ENCODE measurements at places on chromosomes 6 and 20.

DNA sequence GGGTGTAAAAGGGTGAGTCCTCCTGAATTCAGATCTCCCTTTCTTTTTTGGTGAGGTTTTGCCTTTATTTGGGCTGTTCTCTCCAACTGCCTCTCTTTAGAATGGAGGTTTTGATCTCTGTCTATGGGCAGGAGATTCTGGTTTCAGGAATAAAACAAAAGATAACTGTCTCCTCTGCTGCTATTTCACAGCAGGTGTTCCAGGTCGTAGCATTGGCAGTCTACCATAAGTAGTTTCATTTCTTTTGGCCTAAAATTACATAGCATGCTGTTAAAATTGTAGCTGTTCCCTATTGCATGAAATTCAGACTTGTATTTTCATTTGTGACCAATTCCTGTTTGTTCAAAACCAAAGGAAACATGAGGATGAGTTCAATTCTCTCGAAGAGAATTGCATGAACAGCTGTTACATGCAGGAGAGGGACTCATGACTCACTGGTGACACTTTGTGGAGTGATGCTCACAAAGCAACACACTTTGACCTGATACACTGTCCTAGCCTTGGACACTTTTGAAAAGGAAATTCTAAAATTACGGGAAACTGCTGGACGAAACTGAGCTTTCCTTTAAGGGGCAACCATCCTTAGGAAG, 76.8 kb upstream of the SIRPG start:
- peak; percentile 44 for DNase-seq

GRCh38 chr6:29629571-29629970, 3.4 kb downstream of the GABBR1 start:
- DNase-seq = no peak

DNA sequence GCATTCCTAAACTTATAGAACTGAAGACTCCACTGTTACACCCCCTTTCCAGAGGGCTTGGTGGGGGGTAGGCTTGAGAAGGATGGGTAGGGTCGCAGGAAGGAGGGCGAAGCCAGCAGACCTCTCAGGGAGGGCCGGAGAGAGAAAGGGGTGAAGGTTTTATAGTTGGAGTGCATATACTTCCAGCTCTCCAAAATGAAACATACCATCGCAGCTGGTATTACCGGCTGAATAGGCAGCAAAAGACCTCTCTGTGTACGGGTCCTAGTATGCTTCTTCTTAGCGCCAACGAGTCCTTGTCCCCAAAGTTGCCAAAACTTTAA, 1.0 kb upstream of the VGLL2 start:
- DNase-seq = no peak

GRCh38 chr6:25446830-25447569, 167.8 kb downstream of the CARMIL1 start:
- peak; percentile 36 for DNase-seq

DNA sequence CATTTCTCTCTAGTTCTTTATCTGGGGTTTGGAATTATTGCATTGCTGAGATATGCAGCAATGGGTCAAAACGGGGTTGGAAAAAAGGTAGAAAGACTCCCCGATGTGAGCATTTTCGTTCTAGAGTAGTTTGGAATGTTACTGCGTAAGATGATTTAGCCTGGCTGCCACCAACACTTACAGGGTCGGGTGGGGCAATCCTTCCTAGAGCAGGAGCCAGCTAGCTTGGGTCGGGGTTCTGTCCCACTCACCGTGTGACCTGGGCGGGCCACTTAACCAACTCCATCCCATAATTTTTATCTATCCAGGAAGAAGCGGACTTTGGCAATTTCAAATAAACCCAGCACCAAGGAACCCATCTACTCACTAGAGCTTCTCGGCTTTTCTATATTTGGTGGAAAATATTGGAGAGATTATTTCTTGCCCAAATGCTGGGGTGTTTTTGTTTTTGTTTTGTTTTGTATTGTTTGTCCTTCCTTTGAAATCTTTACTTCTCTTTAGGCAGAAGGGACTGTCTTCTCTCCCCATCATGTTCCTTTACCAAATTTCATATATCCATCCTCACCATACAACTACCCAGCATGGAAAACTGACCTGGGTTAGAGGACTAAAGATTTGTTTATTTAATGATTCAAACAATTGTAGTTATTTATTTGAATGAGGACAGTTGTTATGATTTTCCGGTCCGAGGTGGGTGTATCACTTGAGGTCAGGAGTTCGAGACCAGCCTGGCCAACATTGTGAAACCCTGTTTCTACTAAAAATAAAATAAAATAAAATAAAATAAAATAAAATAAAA, 72.4 kb downstream of the GPX5 start:
- peak; percentile 32 for DNase-seq

DNA sequence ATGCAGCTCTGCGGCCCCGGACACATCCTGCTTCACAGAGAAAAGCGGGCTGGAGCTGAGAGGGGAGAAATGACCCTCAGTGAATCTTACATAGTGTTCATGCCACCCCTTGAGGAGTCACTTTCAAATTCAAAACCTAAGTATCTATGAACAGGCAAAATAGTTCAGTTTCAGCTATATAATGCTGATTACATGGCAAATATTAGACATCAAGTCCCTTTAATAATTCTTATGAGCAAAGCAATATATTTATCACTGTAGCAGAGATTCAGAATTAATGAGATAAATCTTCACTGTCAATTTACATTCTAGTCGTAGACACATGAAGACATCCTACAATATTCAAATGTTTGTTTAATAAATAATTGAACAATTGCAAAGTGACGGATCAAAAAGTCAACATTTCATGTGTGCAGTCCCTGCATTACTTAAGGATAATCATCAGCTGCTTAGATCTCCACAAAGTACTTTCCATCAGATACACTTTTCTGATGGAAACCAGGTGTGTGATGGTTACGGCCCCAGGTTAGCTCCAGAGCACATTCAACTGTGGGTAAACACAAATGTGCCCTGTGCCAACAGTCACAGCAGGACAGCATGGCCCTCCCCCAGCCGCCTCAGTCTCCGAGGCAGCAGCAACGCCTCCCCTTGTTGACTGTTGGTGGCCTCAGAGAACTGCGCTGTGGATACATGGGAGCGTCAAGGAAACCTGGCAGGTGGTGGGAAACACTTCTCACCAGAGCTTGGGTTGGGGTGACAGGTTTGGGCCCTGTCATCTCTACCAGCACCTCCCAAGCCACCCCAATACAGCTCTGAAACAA, 787 bp upstream of the PRR18 start:
- DNase-seq = no peak

DNA sequence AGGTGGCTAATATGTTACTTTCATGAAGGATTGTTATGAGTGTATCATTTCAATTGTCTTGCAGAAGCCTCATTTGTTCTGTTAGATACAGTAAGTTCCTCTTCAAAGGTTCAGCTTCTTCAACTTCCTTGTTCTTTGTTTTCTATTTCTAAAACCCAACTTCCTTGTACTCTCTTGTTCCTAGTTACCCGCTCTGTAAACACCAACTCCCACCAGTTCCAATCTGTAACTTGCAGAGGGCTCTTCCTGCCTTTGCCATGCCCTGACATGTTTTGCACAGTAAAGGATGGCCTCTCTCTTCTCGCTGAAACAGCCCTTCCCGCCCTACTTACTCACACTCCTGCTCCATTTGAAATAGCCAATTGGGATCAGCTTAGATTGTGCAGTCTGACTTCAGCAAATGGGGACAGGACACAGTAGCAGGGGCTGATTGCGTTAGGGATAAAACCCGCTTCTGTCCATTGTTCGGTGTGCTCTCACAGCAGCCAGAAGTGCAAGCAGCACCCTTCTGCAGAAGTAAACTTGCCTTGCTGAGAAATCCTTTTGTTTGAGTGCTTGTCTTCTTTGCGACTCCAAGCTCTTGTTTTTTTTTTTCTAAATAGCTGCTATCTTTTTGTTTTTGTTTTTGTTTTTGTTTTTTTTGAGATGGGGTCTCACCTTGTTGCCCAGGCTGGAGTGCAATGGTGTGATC, 45.9 kb upstream of the POU5F1 start:
- peak; percentile 79 for DNase-seq

DNA sequence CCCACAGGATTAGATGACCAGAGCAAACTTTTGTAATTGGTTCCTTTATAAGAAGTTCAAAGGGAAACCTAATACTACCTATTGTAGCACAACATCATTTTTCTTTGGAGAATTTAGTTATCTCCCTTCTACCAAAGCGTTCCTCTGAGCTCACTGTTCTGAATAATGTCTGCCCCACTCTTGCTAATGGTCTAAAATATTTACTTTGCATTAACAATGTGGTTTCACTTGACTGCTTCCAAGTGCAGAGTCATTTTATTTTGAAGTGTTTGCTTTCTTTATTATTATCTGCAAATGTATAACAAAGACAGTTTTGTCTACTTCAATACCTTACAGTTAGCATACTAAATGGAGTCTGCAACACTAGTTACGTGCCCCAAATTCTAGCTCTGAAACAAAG, 15.0 kb downstream of the TRAPPC3L start:
- DNase-seq = no peak
